ENCODE measurements at places on chromosomes 6 and 20.

GRCh38 chr20:17666481-17666880, 15.6 kb downstream of the RRBP1 start:
- no peak for DNase-seq

- DNase-seq, result no peak
Observed at GRCh38 chr20:19813846-19814640, 56.0 kb downstream of the RIN2 start.

DNA sequence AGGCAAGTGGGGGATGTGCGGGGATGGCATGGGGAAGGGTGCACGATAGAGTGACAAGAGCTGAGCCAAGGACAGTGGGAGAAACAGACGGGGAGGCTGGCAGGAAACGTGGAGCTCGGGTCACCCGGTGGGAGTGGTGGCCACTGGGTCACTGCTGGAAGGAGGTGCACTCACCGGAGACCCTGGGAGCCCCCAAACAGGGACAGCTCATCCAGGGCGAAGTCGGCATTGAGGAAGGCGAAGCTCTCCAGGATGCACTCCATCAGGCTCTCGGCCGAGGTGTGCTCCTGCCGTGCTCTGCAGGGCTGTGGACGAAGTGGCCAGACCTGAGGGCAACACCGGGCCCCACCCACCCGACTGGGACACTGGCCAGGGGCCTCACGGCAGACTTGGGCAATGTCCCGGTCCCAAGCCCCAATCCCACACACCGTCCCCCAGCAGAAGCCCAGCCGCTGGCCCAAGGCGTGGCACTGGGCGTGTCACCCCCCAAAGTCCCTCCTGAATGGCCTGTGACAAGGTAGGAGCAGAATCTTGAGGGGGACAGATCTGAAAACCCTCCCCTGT, 87.3 kb downstream of the PTPN1 start:
- no peak for DNase-seq

GRCh38 chr6:24933868-24934401, 1.8 kb downstream of the RIPOR2 start:
- peak; percentile 70 for DNase-seq

GRCh38 chr6:105901583-105901982, 184.6 kb upstream of the PRDM1 start:
- DNase-seq, result no peak

- DNase-seq, result no peak
Observed at GRCh38 chr6:13046084-13046483, 282.3 kb downstream of the TBC1D7 start.

- no peak for DNase-seq
Observed at GRCh38 chr20:58569241-58570125, 54.3 kb upstream of the APCDD1L start.

DNA sequence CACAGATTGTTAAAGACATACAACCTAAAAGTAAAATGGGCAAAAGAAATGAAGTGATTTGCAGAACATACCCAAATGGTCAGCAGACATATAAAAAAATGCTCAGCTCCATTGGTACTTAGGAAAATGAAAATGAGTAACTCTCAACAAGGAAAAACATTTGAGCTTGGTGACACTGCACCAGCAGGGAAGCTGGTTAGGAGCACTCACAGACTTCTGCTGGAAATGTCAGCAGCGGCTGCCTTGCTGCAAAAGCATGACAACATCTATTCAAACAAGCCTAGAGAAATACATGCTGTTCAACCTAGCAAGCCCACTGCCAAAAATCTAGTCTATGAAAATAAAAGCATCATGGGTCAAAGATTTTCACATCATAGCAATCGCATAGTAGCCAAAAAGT, 99.0 kb upstream of the FOXQ1 start:
- DNase-seq, result no peak

DNA sequence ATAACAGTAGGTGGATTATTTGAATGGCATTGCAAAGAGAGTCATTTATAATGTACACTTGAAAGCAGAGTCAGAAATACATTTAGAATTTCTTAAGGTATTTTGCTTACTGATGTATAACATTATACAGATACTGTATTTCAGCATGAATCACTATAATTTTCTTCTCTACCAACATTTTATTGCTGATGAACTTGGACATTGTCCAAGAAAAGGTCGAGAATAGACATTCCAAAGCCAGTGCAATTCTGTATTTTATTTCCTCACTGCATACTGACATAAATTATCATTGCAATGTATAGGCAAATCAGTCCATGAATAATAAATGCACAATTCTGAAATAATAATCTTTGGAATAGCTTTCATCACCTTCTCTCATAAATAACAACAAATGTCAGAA, 1420.0 kb upstream of the EYS start:
- DNase-seq, result no peak

DNA sequence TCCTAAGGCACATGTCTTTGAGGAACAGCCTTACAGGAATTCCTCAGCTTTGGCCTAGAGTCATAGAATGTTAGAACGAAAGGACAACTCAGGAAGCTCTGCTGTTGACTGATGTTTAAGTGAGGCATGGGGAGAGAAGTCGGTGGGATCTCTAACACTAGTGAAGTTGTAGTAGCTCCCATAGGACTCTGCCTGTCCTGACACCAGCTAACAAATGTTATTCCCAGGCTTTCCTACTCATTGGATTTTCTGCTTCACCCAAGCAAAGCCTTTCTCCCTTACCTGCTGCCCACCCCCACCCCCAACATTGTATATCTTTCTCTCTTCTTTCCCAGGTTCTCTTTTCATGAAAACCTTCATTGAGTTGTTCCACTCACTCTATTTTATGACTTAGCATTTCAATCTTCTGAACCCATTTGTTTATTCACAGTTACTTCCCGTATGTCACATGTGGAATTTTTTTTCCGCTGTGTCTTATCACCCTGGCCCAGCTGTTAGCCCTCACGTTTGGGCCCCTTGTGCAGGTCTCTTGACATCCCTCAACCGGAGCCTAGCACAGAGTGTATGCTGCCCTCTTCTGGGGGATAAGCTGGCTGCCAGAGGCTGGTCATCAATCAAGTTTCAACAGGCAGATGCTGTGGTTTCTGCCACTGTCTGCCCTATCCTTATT, 39.2 kb upstream of the RNF8 start:
- DNase-seq, result peak; percentile 60

DNA sequence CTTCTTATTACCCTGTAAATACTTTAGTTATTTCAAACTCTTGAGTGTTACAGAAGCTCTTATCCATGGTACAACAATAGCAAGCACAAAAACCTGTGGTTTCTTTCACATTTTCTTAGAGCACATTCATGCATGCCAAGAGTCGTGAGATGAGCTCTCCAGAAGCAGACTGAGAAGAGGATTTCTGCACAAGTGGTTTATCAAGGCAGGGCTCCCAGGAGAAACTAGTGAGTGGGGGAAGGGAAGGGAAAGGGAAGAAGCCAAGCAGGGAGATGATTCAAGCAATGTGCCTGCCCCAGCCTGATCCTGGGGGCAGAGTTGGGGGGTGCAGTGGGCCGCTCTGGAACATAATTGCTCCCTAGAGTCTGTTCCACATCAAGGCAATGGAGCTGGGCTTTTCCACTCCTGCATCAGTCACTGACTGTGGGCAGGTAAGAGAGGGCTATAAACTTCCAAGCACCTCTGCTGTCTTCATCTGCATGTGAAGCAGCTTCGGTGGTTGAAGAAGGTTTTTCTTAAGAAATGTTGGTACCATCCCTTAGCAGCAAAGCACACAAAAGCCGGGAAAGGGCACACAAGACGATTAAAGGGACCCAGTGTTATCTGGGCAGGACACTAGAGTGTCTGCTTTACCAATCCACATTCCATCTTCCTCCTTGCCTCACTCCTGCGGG, 152.1 kb downstream of the PLCB4 start:
- DNase-seq, result no peak

GRCh38 chr6:157020881-157021343, 243.7 kb downstream of the ARID1B start:
- DNase-seq, result peak; percentile 59

DNA sequence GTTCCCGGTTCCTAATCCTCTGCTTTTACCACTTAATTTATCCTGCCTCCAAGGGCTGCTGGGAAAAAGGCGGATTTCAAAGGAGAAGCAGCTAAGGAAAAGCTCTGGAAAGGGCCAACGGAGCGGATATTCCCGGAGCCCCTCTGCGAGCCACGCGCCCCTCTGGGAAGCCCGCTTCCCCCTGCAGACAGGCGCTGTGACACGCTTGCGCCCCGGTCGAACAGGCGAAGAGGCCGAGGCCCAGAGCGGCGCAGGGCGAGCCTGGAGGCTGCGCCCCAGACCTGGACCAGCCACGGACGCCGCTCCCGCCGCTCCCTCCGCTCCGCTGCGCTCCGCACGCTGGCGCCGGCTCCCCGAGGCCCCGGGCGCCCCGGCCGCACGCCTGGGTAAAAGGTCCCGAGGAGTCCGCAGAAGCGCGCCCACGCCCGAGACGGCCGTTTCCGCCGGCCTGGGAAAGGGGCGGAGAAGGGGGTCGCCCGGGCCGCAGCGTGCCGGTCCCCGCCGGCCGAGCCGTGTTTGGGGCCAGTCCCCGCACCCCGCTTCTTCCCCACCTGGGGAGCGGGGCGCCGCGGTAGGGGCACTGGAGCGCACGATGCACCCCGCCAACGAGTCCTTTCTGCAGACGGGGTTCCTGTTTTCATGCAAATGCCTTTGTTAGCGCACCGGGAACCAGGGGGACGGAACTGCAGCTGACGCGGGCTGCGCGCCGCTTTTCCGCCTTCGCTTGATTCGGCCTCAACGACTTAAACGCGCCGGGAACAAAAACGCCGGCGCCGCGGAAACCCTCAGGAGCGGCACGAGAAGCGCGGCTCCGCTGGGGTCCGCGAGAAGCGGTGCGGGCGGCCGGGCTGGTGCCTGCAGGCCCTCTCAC, 91.9 kb upstream of the SIRPA start:
- DNase-seq, result no peak

DNA sequence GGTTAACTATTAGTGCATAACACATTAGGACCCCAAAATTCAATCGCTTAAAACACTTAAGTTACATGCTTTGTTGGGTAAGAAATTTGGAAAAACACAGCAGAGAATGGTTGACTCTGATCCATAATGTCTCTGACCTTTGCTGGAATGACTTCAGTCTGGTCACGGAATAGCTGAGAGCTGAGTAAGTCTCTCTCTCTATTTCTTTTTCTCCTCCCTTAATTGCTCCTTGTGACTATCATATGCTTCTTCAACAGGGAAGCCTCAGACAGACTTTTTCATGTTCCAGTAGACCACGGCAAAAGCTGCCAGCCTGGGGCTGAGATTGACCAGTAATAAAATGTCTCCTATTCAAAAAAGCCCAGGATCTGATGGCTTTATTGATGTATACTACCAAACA, 4.8 kb downstream of the OR12D1 start:
- no peak for DNase-seq

GRCh38 chr6:140824595-140824994, 1308.1 kb upstream of the GJE1 start:
- DNase-seq, result no peak

GRCh38 chr6:150617496-150618460, 18.1 kb downstream of the PLEKHG1 start:
- no peak for DNase-seq

DNA sequence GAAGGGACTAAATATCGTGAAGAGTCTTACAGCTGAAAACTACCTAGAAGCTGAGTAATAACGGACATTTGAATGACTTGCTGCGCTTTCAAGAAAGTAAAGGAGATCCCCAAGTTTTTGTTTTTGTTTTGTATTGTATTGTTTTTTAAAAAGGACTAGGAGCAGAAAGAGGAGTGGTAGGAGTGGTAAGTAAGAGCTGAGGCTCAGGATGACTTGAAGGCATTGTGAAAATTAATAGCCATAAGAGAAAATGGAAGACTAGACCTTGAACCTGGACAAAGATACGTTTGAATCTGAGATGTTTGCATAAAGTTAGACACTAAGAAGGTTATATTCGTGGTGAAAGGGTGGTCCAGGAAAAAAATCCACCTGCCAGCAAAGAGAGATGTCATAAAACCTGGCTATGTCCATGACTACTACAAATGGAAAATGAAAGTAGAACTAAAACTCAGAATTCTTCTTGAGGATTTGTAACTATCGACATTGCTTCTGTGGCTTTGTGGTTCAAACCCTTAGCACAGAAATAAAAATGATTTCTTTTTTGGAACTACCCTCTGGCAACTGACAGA, 824.8 kb upstream of the FLRT3 start:
- peak; percentile 9 for DNase-seq

DNA sequence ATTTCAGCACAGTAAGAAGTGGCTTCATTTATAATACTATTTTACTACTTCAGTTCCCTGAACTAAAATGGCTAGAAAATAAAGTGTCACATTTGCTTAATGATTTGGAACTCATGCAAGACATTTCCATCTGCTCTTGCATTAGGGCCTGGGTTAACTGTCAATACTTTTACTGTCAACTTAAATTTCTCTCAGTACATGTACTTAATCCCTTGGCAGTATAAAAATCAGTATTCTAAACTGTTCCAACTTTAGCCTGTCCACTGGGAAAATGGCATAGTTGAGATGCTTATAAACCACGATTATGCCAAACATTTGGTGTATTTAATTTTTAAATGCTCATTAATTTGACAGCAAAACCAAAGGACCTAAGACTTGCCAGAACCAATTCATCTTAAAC, 154.5 kb downstream of the ASCC3 start:
- no peak for DNase-seq

- DNase-seq, result no peak
Observed at GRCh38 chr6:50961611-50962010, 142.9 kb downstream of the TFAP2B start.

DNA sequence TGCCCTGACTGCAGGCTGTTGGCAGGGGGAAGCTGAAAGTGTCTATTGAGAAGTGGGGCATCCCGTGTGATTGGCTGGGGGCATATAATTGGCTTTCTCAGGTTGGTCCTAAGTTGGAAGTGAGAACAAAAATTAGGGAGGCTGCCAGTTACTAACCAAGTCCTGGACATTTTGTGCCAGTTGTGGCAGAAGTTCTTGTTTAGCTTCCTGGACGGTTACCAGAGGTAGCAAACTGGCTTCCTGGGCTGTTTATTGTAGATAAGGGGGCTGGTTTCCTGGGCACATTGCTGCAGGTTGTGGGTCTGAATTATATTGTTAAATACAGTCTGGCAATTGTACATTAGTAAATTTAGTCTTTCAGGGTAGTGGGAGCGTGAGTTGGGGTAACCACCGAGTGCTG, 50.6 kb upstream of the SLC2A12 start:
- DNase-seq, result no peak

DNA sequence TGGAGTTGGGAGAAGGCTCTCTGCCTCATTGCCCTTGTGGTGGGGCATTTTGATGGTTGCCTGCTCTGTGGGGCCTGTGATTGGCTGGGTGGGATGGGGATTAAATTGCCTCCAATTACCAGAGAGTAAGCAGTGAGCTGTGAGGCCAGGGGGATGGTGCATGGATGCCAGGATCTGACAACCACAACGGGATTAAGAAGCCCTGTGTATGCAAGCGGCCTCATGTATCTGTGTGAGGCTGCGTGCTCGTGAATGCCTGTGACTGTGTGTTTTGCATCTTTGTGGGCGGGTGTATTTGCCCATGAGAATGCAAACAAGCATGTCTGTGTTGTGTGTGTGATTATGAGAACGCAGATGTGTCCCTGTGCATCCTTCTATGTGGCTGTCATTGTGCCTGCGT, 46.1 kb downstream of the CD40 start:
- no peak for DNase-seq

All from activated CD4-positive, alpha-beta T cell treated with anti-CD3 and anti-CD28 coated beads, Interleukin-2, Interleukin-4, amounts not matched to agents 100 ng/mL and 50 ng/mL, durations not matched to agents 16 hours and 8 hours (primary cell).